ENCODE measurements at places on chromosomes 11 and 22.

DNA sequence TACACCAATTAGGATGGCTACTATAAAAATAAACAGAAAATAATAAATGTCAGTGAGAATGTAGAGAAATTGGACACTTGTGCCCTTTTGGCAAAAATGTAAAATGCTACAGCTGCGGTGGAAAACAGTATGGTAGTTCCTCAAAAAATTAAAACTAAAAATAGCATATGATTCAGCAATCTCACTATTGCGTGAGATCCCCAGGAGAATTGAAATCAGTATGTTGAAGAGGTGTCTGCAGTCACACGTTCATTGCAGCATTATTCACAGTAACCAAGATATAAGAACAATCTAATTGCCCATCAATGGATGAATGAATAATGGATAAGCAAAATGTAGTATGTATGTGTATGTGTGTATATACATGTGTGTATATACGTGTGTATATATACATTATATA is 6.8 kb downstream of the OR52N2 start:
- DNase-seq, result no peak

GRCh38 chr11:6812390-6813005 is 13.0 kb upstream of the OR6A2 start:
- peak; percentile 67 for DNase-seq

DNA sequence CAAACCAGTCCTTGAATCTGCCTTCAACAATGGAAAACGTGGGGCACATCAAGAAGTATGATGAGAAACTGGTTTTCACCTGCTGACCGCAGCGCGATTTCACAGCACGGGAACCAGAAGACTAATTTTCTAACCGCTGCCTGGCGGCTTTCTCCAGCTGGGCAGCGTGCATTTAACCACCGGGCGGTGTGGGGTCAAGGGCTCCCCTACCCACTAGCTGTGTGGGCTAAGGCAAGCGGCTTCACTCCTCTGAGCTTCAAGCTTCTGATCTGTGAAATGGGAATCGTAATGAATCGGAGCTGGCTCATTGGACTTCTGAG is 4.2 kb downstream of the SHANK2 start:
- DNase-seq, result no peak

- no peak for DNase-seq
Observed at GRCh38 chr11:108854346-108854745, 189.5 kb downstream of the DDX10 start.

DNA sequence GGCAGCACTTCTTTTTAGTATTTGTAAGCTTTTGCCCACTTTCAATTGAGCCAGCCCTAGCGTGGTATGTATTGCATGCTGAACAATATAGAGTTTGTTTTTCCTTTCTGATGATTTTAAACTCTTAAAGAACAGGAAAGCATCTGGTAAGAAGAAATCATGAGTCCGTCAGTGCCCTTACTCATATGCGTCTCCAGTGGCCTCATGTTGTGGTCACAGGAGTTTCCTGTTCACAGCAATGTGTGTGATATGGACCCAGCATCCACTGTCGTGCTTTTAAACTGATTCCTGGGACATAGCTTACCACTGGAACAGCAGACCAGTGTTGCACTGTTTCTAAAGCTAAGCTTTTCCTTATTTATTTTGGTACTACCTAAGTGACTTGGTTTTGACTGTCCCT is 40.1 kb downstream of the BID start:
- no peak for DNase-seq

DNA sequence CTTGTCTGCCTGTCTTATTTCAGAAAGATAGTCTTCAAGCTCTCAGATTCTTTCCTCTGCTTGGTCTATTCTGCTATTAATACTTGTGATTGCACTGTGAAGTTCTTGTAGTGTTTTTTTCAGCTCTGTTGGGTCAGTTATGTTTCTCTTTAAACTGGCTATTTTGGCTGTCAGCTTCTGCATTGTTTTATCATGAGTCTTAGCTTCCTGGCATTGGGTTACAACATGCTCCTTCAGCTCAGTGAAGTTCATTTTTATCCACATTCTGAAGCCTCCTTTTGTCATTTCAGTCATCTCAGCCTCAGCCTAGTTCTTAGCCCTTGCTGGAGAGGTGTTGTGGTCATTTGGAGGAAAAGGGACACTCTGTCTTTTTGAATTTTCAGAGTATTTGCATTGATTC is 15.5 kb upstream of the DEPDC7 start:
- no peak for DNase-seq

All from HEK293T (cell line).